CD8-positive, alpha-beta T cell (primary cell): ENCODE measurements at places on chromosomes 11 and 22. TPM values are rescaled to one million over a fixed set of nuclear protein-coding genes. Genes with fewer than 3 reads are reported as not detected.

The LGR4 gene
- 0.22 TPM for total RNA-seq

The SGSM1 gene
- total RNA-seq = 0.84 TPM

GRCh38 chr22:42492323-42492690, 27.3 kb downstream of the RRP7A start:
- no peak for DNase-seq

GRCh38 chr11:58963551-58964104, 24.3 kb downstream of the GLYATL1 start:
- no peak for DNase-seq

GRCh38 chr11:18987454-18988231, 48.4 kb upstream of the MRGPRX1 start:
- no peak for DNase-seq
